ENCODE measurements at places on chromosomes 13 and 19.

- DNase-seq: no peak
These were observed 27.9 kb downstream of the PLEKHJ1 start for GRCh38 chr19:2207991-2208860.

GRCh38 chr13:80290591-80290990 is 50.3 kb downstream of the SPRY2 start:
- DNase-seq: no peak

DNA sequence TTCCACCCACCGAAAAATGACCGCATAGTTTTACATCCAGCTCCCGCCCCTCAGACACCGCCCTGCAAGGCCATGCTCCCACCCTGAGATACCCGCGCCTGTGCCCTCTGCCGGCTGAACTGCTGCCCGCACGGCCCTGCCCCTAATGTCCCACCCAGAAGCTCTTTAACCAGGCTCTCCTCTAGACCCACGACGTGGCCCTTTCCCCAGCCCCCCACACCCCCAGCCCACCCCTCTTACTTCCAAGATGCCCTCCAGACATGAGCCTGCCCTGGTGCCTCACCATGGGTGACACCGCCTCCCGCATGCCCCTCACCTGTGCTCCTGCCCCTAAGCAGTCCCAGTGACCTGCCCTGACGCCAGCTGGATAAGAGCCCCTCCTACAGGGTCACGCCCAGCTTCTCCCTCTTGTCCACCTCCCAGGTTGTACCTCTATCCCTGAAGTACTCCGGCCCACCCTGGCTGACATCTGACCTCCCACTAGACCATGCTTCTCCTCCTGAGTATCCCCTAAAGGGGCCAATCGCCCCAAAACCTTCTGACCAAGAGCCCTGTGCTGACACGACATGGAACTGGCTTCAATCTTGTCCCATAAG is 51.2 kb downstream of the COLGALT1 start:
- no peak for DNase-seq

GRCh38 chr19:28961772-28962500 is 251.0 kb downstream of the UQCRFS1 start:
- DNase-seq: no peak

- peak; percentile 23 for DNase-seq
These were observed 33.1 kb downstream of the CEBPG start for GRCh38 chr19:33406521-33407139.

- peak; percentile 79 for DNase-seq
These were observed 728.4 kb downstream of the SLITRK1 start for GRCh38 chr13:83153848-83154247.

- no peak for DNase-seq
These were observed 93.2 kb downstream of the STK24 start for GRCh38 chr13:98483601-98484288.

- no peak for DNase-seq
These were observed 77.9 kb downstream of the CACNA1A start for GRCh38 chr19:13428352-13428751.

GRCh38 chr13:32530841-32531253 is 7.7 kb downstream of the N4BP2L2 start:
- DNase-seq: no peak
